ENCODE measurements at places on chromosomes 5 and 9. TPM values are rescaled to one million over a fixed set of nuclear protein-coding genes. Genes with fewer than 3 reads are reported as not detected.

Gene C9orf40
- 19.7 TPM for total RNA-seq

DNA sequence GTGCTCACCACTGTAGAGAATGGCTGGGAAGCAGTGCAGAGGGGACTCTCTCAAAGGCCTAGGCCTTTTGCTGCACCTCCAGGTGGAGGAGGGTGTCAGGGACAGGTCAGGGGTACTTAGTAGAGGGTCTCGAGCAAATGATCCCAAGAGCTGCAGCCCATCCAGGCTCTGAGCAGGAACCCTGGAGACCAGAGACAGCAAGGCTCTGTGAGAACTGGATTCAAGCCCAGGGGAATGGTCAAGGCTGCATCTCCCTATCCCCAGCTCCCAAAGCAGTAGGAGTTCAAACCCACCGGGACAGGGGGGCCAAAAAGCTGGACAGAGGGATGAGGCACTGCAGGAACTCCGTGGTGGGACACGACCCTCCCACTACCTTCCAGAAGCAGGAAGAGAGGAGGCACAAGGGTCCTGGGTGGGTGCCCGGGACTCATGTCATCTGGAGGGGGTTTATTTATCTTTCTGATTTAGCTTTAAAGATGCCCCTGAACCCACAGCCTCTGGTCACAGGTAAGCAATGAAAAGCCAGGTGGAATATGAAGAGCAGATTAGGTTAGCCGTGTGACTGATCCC, 124.8 kb downstream of the MVB12B start:
- DNase-seq: no peak
- no peak overlapping the region for H3K4me3 ChIP-seq
- H3K27ac ChIP-seq: no peak overlapping the region
- H3K27me3 ChIP-seq: no peaks in the 10 kb centered on the region

GRCh38 chr5:73221161-73221560, 48.2 kb downstream of the TMEM174 start:
- no peaks in the 10 kb centered on the region for H3K36me3 ChIP-seq
- no peak overlapping the region for H3K27ac ChIP-seq
- no peak for DNase-seq
- H3K4me3 ChIP-seq: no peak overlapping the region

Gene DOLK
- 4.8 TPM for total RNA-seq

Gene GIN1
- 9.0 TPM for total RNA-seq

DNA sequence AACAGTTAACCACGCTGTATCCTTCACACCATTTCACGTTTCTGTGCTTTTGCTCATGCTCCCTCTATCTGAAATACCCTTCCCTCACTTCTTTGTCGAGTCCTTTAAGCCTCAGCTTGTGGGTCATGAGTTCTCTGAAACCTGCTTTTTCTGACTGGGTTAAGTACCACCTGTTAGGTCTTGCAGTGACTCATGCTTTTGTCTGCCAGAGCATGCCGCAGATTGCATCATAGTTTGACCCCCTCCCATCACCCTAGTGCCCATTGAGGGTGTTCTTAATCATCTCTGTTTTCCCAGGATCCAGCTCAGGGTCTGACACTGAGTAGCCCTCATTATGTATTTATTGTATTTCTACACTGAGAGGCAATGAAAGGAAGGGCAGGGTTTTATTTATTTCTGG, 190.2 kb downstream of the ASTN2 start:
- H3K4me1 ChIP-seq: no peaks in the 10 kb centered on the region
- no peak for DNase-seq
- no peaks in the 10 kb centered on the region for H3K27me3 ChIP-seq
- no peaks in the 10 kb centered on the region for H3K36me3 ChIP-seq

DNA sequence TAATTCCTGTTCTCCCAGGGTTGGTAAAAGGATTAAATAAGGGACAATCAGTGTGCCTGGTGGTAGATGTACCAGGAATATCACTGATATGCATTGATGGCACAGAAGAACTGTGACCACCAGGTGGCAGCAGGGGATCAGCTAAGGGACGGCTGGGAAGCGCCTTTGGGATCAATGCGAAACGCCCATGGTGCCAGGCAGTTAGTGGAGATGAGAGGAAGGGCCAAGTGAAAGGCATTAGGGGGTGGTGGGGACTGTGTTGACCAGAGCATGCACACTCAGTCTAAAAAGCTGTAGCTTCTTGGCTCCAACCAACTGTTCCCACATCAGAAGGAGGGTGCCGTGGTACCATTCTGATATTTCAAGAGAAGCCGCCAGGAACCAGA, 55.6 kb downstream of the ARHGEF37 start:
- no peak overlapping the region for H3K27ac ChIP-seq
- peak; percentile 81 for DNase-seq
- H3K4me1 ChIP-seq: peaks cover 13% of the 10 kb centered on the region
- H3K36me3 ChIP-seq: no peaks in the 10 kb centered on the region

DNA sequence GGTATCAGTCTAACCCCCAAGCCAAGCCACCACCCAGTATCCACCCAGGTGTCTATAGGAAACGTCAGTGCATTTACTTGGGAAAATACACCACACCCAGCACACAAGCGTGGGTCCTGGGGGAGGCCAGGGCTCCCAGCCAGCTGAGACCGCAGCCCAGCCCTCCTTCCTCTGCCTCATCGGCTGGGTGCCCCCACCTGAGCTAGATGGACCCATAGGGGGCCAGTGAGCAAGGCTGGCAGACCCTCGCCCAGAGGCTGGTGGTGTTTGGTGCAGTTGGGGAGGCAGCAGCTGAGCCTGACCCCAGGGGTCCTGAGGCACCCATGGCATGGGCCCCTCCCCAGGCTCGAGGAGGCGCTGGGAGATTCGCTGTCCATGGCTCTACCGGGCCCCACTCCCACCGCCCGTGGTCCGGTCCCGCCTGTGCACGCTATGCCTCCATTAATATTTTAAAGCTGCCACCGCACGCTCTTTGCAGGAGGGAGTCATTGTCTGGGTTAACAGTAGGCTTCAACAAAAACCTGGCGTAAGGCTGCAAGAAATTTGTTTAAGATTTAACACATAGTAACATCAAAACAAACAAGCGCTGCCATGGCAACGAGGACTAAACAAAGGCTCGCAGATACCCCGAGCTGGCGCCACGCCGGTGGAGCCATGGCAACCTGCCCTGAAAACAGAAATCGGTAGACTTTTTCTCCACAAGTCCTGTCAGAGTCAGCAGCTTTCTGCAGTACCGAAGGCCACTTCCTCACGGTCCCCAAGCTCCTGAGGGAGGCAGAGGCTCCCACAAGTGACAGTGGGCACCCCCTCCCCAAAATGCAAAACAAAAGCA, 20.6 kb downstream of the TPPP start:
- peaks cover 9% of the 10 kb centered on the region for H3K4me1 ChIP-seq
- no peak overlapping the region for H3K4me3 ChIP-seq
- H3K27ac ChIP-seq: peak overlapping the region; percentile 47
- peak; percentile 77 for DNase-seq
- peaks cover under 1% of the 10 kb centered on the region for H3K36me3 ChIP-seq
- H3K27me3 ChIP-seq: no peaks in the 10 kb centered on the region

DNA sequence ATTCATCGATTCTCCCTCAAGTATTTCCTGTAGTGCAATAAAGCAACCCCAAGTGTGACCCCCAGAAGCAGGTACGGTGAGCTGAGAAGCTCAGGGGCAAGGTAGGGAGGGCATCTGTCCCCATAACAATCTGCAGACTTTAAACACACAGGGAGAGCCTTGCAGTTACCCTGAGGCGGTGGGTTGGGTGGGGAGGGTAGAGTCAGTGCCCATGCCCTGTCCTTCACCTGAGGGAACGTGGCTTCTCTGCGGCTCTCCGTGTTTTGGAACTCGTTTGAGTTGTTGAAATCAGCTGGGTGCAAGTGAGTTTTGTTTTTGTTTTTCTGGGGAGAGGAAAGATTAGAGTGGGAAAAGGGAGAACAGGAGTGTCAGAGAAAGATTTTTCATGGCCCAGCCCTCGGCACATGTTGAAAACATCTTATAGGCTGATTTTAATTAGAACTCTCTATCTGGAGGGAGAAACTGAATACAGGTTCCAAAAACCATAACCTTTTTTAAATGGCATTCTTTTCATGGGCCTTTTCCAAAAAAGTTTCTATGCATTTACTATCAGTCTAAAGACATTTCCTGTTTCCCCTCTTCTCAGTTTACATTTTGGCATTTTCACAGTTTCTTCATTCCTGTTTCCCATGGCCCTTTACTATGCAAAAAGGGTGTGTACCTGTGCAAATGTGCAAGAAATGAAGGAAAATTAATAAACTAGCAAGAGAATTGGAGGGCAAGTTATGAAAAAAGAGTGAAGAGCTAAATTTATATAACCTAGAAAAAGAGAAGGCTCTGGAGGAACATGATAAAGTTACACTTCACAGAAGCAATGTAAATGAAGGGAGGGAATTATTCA, 266.5 kb upstream of the VLDLR start:
- H3K36me3 ChIP-seq: no peaks in the 10 kb centered on the region
- H3K4me1 ChIP-seq: no peaks in the 10 kb centered on the region
- H3K27ac ChIP-seq: no peak overlapping the region
- no peak overlapping the region for H3K4me3 ChIP-seq
- H3K27me3 ChIP-seq: peaks cover 3% of the 10 kb centered on the region

DNA sequence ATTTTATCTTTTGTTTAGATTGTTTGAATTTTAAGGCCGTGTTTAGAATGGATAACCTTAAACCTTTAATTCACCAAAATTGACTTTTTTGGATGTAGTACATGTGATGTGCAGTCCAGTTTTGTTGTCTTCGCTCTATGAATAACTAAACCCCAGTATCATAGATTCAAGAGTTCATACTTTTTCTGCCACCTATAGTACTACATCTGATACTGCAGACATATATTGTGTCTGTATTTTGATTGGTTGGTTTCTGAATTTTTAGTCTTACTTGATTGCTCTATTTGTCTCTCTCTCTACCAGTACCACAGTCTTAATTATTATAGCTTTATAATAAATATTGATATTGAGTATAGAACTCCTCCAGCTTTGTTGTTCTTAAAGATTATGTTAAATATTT, 58.1 kb downstream of the PPIP5K2 start:
- no peaks in the 10 kb centered on the region for H3K27me3 ChIP-seq
- no peak overlapping the region for H3K27ac ChIP-seq
- H3K4me3 ChIP-seq: no peak overlapping the region
- H3K4me1 ChIP-seq: no peaks in the 10 kb centered on the region
- peaks cover 10% of the 10 kb centered on the region for H3K36me3 ChIP-seq
- DNase-seq: no peak

Gene C9
- not detected for total RNA-seq

DNA sequence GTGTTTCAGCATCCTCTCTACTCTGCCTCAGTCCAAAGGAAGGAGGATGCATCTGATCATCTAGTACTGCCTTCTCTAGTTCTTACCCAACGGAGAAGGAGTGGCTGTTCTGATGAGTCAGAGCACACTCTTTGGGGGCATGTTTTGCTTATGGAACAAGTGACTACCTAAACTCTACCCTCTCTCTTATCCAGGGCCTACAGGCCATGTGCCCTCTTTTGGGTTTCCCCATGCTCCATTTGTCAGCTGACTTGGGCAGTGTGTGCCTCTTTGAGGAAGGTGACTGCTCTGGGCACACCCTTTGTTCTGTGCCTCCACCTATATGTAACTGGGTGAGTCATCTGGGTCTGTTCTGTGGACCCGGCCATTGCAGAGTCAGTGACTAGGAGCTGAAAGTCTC, 89.6 kb upstream of the BNC2 start:
- H3K27me3 ChIP-seq: no peaks in the 10 kb centered on the region
- no peak overlapping the region for H3K27ac ChIP-seq
- H3K4me1 ChIP-seq: no peaks in the 10 kb centered on the region
- DNase-seq: peak; percentile 5
- H3K36me3 ChIP-seq: no peaks in the 10 kb centered on the region
- H3K4me3 ChIP-seq: no peak overlapping the region

DNA sequence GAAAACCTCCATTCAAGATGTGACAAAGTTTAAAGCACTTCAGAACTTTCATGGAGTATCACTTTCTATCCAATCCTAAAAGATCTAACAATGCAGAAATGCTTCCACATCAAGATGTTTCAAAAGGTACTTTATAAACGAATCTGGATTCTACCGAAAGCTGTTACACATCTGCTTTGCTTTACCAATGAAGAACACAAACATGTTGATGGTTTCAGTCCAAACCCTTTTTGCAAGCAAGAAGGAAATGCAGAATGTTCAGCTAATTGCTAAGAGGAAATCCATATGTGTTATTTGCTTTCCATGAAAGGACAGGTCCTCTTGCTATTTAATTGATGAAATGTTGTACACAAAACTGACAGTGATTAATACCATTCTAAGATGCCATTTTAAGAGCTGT, 419.6 kb downstream of the EFNA5 start:
- no peak overlapping the region for H3K27ac ChIP-seq
- peaks cover 4% of the 10 kb centered on the region for H3K27me3 ChIP-seq
- H3K36me3 ChIP-seq: no peaks in the 10 kb centered on the region
- H3K4me1 ChIP-seq: no peaks in the 10 kb centered on the region
- no peak for DNase-seq
- H3K4me3 ChIP-seq: no peak overlapping the region

DNA sequence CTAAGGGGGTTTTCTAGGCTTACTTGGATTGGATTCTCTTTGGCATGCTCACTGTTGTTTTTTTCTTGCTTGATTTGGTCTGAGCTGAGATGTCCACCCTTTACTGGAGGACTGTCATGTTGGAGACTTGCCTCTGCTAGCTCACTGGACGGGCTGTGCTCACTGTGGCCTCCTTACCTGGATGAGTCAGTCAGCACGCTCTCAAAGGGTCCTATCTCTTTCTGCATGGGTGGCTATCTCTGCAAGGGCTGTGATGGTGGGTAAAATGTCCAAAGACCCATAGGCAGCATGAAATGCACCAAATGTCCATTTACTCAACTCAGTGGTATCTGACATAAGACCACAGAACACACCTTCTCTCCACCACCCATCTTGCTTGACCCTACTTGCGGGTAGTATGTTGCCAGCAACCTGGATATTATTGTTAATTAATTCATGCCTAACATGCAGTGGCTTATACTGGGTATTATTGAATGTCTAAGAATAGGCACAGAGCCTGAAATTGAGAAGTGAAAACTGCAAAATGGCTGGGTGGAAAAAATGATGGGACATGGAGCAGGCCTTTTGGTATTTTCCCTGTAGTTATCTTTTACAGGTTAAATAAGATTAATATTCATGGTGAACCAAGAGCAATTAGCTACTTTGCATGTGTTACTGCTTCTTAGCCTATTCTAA, 68.9 kb upstream of the TLE1 start:
- H3K27me3 ChIP-seq: no peaks in the 10 kb centered on the region
- H3K4me3 ChIP-seq: no peak overlapping the region
- no peak overlapping the region for H3K27ac ChIP-seq
- H3K36me3 ChIP-seq: no peaks in the 10 kb centered on the region
- no peaks in the 10 kb centered on the region for H3K4me1 ChIP-seq

Gene CTNNAL1
- 16.4 TPM for total RNA-seq

Gene NAIP
- total RNA-seq: 1.5 TPM

Gene SLC36A2
- total RNA-seq: not detected

GRCh38 chr9:38153152-38153909, 84.3 kb upstream of the SHB start:
- H3K27me3 ChIP-seq: peaks cover 8% of the 10 kb centered on the region
- no peak overlapping the region for H3K4me3 ChIP-seq
- no peaks in the 10 kb centered on the region for H3K4me1 ChIP-seq
- H3K36me3 ChIP-seq: no peaks in the 10 kb centered on the region
- no peak for DNase-seq

Data from activated CD4-positive, alpha-beta T cell treated with anti-CD3 and anti-CD28 coated beads for 36 hours (primary cell).